CD4-positive, alpha-beta T cell treated with Interleukin-12 subunit alpha and Interleukin-12 subunit beta, for 1 hour (primary cell): ENCODE measurements at places on chromosomes 13 and 19.

- DNase-seq, result no peak
Observed at GRCh38 chr19:10568062-10568825, 535 bp downstream of the CDKN2D start.

GRCh38 chr13:74074723-74075122, 59.5 kb downstream of the KLF12 start:
- no peak for DNase-seq

DNA sequence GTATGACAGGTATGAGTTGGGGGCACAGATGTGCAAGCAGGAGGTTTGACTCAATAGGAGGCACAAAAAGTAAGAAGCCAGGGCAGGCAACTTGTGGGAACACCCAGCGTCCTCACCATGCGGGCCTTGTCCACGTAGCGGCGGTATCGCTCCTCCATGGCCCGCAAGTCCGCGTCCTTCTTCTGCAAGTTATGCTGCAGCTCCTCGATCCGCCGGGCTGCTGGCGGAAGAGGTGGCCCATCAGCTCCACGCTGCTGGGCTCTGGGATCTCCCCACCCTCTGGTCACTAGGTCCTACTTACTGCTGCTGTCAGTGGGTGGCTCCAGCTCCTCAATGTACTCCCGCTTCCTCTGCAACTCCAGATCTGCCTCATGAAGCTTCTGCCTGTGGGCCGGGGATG, 10.7 kb downstream of the HOOK2 start:
- DNase-seq, result no peak

DNA sequence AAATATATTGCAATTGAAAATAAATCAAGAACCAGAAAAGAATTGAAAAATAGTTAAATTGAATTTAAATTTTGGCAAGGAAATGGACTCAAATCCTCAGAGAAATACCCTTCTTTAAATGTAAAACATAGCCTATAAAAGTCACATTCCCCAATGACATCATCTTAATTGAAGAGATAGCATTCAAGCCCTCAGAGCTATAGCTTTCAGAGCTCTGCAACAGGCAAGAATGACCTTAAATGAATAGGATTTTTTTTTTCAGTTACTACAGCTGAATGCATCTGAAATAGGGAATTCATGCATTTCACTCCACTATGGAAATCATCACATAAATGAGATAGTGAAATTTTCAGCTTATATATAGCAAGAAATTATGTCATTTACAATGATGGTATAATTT, 1049.0 kb downstream of the OLFM4 start:
- no peak for DNase-seq

GRCh38 chr13:26502826-26503225, 54.7 kb upstream of the WASF3 start:
- DNase-seq, result no peak

DNA sequence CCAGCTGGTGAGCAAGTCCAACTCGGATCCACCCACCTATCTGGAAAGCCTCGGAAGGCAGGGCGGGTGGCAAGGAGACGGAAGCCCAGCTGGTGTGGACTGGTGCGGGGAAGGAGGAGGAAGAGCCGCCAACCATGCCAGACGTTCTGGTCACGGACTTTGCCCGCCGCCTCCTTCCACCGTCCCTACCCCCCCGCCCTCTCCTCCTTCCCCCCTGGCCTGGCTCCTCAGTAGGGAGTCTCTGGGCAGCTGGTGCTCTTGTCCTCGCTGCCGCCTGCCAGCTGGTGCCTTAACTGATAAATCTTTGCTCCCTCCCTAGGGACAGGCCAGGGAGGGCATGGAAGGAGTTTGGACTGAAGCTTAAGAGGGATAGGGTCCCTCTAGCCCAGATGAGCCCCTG, 4.8 kb downstream of the SYNGR4 start:
- DNase-seq, result no peak

DNA sequence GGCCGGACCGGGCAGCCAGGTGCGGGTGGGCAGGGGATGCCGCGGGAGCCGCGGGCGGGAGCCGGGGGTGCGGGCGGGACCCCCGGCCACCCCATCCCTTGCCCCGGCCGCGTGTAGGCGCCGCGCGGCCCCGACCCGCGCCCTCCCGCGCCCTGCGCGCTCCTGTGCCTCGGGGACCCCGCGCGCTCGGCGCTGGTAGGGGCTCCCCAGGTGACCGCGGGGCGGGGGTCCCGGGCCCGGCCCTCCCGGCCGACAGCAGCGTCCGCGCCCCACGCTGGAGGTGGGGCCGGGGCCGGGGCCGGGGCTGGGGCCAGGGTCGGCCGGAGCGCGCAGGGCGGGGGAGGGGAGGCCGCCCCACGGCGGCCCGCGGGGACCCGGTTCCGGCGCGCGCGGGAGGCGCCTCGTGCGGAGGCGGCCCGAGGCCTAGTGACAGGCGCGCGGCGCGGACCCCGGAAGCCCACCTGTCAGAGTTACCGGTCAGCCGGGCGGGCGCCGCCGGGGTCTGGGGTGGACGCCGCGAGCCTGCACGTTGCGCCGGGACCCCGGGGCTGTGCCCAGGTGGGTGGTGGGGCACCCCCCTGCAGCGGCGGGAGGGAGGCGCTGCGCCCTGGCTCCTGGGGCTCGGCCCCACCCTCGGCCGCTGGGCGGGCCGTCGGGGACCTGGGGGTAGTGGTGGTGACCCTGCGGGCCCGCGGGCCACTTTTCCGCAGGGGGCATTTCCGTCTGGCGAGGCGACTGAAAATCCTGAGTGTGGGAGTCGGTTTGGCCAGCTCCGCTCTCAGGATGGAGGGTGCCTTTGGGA, 518 bp downstream of the TFDP1 start:
- DNase-seq, result no peak

GRCh38 chr13:95188128-95188527, 113.1 kb downstream of the ABCC4 start:
- no peak for DNase-seq

- DNase-seq, result no peak
Observed at GRCh38 chr19:3518659-3519058, 12.5 kb downstream of the FZR1 start.

DNA sequence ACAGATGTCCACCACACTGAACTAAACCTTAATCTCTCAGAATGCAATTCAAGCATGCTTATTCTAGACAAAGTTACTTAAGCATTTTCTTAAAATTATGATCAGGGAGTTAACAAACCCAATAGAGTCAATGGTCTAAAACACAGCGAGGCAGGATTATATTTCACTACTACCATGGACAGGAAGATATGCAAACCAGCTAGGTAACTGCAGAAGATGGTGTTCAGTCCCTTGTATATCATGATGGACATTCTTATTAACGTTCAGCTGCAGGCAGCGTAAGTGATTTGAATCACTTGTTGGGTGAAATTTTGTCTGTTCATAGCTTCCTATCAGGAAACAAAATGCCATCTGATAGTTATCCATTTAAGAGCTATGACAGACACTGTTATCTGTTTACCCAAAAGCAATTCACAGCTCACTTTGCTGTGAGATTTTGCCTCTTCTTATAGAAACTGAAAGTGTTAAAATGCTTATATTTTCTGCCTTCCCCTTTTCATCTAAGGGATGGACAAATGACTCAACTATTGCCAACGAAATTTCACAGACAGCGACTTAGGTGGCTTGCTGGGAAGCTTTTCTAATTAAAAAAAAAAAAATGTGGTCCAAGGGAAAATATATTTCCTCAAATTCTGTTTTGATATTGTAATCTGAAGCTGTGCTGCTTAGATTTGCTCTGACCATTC, 591.9 kb downstream of the DACH1 start:
- no peak for DNase-seq

DNA sequence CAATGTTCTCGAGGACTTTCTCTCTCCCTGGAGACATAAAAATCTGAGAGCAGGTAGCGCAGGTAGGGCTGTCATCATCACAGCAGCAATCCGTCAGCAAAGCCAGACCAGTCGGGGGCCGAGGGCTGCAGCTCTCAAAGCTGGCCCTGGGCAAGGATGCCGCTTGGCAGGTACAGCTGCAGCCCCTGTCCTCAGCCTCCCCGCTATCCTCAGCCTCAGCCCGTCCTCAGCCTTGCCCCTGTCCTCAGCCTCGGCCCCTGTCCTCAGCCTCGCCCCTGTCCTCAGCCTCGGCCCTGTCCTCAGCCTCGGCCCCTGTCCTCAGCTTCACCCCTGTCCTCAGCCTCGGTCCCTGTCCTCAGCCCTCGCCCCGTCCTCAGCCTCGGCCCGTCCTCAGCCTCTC, 10.9 kb downstream of the C13orf46 start:
- no peak for DNase-seq

DNA sequence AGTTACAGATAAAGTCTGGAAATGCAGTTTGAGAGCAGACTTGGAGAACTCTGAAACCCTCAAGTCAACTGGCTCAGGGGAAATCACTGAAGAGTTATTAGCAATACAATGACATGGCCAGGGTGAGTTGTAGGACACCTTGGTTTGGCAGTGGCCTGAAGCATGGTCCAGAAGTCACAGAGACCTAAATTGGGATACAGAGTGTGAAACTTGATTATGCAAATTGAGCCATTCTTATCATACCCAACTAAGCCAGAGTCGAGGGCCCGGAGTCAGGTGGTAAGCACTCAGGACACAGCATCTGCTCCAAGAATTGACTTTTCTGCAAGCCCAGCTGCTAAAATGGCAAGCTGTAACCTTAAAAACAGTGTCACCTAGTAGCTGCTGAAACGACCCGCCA, 224.5 kb downstream of the DCLK1 start:
- DNase-seq, result no peak

GRCh38 chr19:51181913-51182419, 39.9 kb downstream of the SIGLEC7 start:
- DNase-seq, result no peak

GRCh38 chr13:20654156-20654555, 49.3 kb upstream of the IL17D start:
- DNase-seq, result no peak

DNA sequence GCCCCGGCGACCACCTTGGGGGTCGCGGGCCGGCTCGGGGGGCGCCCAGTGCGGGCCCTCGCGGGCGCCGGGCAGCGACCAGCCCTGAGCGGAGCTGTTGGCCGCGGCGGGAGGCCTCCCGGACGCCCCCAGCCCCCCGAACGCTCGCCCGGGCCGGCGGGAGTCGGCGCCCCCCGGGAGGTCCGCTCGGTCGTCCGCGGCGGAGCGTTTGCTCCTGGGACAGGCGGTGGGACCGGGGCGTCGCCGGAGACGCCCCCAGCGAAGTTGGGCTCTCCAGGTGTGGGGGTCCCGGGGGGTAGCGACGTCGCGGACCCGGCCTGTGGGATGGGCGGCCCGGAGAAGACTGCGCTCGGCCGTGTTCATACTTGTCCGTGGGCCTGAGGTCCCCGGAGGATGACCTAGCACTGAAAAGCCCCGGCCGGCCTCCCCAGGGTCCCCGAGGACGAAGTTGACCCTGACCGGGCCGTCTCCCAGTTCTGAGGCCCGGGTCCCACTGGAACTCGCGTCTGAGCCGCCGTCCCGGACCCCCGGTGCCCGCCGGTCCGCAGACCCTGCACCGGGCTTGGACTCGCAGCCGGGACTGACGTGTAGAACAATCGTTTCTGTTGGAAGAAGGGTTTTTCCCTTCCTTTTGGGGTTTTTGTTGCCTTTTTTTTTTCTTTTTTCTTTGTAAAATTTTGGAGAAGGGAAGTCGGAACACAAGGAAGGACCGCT, 729 bp downstream of the STK11 start:
- no peak for DNase-seq

GRCh38 chr19:37999309-38000213, 92.6 kb downstream of the SIPA1L3 start:
- no peak for DNase-seq
